COLO829 (cell line): ENCODE measurements at places on chromosomes 6 and 20.

DNA sequence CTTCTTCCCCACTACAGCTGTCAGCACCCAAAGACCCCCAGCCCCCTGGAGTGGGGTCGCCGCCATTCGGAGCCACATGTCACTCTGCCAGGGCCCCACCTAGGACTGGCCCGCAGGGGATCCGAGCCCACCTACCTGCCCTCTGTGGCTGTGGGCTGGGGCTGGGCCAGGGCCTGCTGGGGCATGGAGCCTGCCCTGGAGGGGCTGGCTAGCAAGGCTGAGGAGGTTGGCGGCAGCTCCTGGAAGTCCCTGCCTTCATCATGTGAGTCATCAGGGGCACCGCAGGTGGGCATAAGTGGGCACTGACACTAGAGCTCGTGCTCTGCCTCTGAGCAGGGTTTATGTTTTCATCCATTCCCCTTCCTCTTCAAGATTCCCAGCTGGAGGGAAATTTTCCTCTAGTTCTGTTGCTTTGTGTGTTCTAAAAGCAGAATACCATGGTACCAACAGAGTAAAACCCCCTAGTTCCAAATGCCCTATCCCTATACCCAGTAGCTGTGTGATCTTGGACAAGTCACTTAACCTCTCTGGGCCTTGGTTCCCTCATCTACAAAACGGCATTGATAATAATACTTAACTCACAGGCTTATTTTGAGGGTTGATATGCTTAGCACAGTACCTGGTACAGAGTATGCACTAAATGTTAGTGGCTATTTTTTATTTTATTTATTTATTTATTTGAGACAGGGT is 8.7 kb upstream of the FANCE start:
- DNase-seq, result no peak

- DNase-seq, result no peak
Observed at GRCh38 chr6:6694825-6695624, 106.5 kb downstream of the LY86 start.

DNA sequence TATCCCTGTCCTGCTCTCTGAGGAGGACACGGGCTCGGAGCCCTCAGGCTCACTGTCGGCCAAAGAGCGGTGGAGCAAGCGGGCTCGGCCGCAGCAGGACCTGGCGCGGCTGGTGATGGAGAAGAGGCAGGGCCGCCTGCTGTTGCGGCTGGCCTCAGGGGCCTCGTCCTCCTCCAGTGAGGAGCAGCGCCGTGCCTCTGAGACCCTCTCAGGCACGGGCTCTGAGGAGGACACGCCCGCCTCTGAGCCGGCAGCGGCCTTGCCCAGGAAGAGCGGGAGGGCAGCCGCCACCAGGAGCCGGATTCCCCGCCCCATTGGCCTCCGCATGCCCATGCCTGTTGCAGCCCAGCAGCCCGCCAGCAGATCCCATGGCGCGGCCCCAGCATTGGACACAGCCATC is 14.2 kb upstream of the SLC22A7 start:
- DNase-seq, result no peak

- DNase-seq, result no peak
Observed at GRCh38 chr6:57265755-57266221, 43.7 kb upstream of the RAB23 start.

DNA sequence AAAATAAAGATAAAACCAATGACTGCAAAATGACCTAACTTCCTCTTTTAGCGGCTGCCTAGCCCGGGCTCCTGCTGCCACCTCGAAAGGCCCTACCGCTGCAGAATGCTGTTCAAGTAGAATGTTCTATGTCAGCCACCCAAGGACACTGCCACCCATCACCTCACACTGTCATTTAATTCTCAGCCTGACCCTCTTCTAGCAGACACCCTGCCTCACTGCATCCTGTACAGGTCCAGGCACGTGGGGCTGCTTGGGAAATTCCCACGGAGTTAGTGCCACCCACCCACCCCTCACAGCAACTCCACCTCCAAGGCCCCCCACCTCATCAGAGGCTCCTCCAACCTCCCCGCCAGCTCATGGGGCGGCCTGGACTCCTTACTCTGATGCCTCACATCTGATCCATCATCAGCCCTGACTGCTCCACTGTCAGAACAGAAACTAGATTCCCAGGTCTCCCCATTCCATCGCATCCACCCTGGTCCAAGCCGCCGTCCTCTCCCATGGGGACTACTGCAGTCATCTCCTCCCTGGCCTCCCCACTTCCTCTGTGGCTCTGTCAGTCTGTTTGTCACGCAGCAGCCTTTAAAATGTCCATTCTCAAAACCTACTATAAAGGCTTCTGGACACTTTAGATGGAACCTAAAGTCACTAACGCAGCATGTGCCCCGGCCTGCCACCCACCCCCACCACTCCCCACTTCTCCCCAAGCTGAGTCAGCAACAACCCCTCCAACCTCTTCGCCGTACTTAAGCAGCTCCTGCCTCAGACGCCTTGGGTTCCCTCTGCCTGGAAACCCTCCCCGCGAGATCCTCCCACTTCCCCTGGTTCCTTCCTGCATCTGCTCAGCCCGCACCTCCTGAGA is 17.0 kb downstream of the NFATC2 start:
- no peak for DNase-seq

- no peak for DNase-seq
Observed at GRCh38 chr6:36720251-36721141, 22.9 kb downstream of the RAB44 start.

GRCh38 chr20:54600634-54601033 is 125.2 kb downstream of the DOK5 start:
- DNase-seq, result no peak
